ENCODE measurements at places on chromosomes 16 and 17.

GRCh38 chr16:9489835-9490467 is 398.5 kb downstream of the HAPSTR1 start:
- DNase-seq = no peak

- DNase-seq = no peak
Measured at GRCh38 chr16:30112197-30113030, 923 bp downstream of the GDPD3 start.

DNA sequence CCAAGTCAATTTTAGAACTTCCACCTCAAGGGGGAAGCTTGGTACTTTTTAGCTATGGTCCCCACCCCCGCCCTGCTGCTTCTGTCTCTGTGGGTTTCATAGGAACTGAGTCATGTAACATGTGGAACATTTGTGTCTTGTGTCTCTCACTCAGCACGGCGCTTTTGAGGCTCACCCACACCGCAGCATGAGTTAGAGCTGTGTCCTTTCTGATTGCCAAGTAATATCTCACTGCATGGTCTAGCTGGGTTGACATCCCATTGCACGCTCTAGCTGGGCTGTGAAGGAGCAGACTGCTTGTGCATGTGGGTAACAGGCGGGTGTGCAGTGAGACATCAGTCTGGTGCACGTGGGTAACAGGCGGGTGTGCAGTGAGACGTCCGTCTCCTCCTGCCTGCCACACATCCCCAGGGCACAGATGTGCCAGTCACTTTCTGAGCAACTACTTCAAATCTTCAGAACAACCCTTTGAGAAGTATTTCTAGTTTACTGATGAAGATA is 26.4 kb upstream of the SLC7A5 start:
- no peak for DNase-seq

GRCh38 chr17:15882777-15883176 is 62.2 kb upstream of the ADORA2B start:
- DNase-seq = no peak

- DNase-seq = peak; percentile 39
Measured at GRCh38 chr16:78240459-78241222, 141.2 kb downstream of the WWOX start.

GRCh38 chr17:50533185-50533584 is 650 bp downstream of the EPN3 start:
- DNase-seq = no peak

- DNase-seq = peak; percentile 92
Measured at GRCh38 chr17:75404731-75405364, 630 bp downstream of the GRB2 start.

DNA sequence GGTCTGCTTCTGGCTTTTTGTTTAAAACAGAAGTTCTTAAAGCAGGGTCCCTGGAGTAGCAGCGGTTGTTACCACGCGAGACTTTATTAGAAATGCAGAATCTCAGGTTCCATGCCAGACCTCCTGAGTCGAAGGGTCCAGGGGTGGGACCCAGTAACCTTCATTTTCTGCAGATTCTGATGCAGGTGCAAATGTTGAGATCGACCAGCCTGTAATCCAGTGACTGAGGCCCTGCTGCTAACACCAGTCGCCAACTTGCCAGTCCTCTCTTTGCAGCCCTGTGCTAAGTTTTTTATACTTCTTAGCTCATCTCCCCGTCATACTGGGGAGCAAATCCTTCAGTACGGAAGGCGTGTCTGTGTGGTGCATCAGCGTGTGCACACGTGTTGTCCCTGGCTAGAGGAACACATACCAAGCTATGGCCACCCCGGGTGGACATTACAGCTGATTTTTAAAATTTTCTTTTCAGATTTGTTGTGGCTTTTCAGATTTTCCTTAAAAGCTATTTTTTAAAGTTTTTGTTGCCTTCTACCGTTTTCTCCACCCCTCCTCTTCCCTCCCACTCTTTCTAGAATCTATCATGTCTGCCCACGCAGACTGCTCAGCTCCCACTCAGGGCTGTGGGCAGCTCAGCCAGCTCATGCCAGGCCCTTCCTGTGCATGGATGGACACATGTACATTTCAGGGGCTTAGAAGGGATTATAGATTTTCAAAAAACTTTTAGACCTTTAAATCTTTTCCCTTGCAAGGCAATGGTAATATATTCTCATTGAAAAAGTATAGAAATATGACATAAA is 57.7 kb downstream of the MEAK7 start:
- no peak for DNase-seq

DNA sequence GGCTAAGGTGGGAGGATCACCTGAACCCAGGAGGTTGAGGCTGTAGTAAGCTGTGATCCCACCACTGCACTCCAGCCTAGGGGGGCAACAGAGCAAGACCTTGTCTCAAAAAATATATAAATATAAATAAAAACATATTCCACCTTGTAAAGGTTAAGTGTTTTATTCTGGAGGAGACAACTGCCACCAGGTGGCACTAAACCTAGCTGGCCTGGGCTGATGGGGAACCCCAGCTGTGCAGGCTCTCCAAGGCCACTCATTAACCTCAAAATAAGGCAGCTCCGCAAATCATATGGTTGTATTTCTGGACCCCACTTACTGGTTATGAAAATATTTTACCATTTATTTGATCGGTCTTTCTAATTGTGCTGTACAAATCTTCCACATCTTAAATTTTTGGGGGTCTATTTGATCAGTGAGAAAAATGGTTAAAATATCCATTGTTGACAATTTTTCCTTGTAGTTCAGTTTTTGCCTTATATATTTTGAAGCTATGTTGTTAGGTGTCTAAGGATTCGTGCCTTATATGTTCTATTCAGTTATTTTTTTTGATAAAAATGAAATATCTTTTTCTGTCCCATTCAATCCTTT is 8.5 kb upstream of the ICAM2 start:
- DNase-seq = no peak

DNA sequence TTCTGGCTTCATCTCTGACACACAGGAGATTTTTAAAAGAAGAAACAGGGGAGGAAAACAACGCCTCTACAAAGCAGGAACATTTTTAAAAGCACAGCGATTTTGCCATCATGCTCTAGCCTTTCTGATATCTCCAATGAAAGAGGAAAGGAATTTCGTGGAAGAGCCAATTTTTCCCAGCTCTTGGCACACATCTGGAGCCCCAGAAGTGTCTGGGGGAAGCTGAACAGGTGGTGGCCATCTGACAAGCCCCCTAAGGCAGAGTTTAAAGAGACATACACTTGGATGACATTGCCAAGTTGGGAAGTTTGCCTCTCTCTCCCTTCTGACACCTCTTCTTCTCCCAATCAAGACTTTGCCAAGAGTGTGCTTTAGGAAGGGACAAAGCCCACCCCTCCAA is 82.1 kb downstream of the CCT6B start:
- DNase-seq = no peak

GRCh38 chr17:7144213-7144612 is 29.6 kb upstream of the ASGR2 start:
- no peak for DNase-seq

GRCh38 chr16:9134306-9134705 is 42.9 kb downstream of the HAPSTR1 start:
- DNase-seq = no peak

- no peak for DNase-seq
Measured at GRCh38 chr17:28889996-28890395, 7.5 kb downstream of the FLOT2 start.

- no peak for DNase-seq
Measured at GRCh38 chr16:83214671-83215070, 587.9 kb downstream of the CDH13 start.

GRCh38 chr16:85768199-85768598 is 17.3 kb upstream of the C16orf74 start:
- DNase-seq = no peak

- DNase-seq = no peak
Measured at GRCh38 chr16:68365167-68365817, 54.5 kb downstream of the PRMT7 start.

Data from esophagus muscularis mucosa (tissue), 4 donors.